ENCODE measurements at places on chromosomes 13 and 19. TPM values are rescaled to one million over a fixed set of nuclear protein-coding genes. Genes with fewer than 3 reads are reported as not detected.

DNA sequence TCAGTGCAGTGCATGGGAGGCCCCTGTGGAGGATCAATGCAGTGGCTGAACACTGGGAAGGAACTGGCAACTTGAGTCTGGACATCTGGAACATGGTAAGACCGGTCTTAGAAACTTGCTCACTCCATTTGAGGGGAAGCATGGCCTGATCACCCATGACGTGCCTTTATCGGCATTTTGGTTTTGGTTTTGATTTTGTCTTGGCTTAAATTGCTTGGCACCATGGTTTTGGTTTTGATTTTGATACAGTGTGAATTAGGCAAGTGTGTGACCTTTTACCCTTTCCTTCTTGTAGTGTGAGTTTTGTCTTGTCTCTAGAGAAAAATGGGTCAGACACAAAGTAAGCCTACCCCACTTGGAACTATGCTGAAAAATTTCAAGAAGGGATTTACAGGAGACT lies 77.3 kb downstream of the ZNF486 start:
- H3K27ac ChIP-seq = no peak overlapping the region
- H3K36me3 ChIP-seq = no peaks in the 10 kb centered on the region
- no peaks in the 10 kb centered on the region for H3K27me3 ChIP-seq
- no peak for DNase-seq
- no peak overlapping the region for H3K4me3 ChIP-seq

- no peaks in the 10 kb centered on the region for H3K27me3 ChIP-seq
- H3K27ac ChIP-seq = no peak overlapping the region
- H3K36me3 ChIP-seq = no peaks in the 10 kb centered on the region
- no peaks in the 10 kb centered on the region for H3K4me1 ChIP-seq
Measured at GRCh38 chr13:31385540-31385939, 185.8 kb downstream of the B3GLCT start.

DNA sequence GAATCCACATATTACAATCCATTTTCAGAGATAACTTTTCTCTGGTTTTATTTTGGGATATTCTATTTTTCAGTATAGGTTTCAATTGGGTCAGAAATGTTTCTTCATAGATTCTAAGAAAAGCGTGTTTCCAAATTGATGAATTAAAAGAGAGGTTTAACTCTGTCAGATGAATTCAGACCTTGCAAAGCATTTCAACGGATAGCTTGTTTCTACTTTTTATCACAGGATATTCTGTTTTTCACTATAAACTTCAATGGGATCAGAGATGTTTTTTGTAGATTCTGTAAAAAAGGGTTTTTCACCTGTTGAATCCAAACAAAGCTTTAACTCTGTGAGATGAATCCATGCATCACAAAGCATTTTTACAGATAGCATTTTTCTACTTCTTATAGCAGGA lies 1498.1 kb downstream of the UQCRFS1 start:
- no peaks in the 10 kb centered on the region for H3K36me3 ChIP-seq
- DNase-seq = no peak
- H3K27ac ChIP-seq = no peak overlapping the region
- H3K4me3 ChIP-seq = no peak overlapping the region

- H3K36me3 ChIP-seq = no peaks in the 10 kb centered on the region
- no peaks in the 10 kb centered on the region for H3K4me1 ChIP-seq
- H3K4me3 ChIP-seq = no peak overlapping the region
- no peaks in the 10 kb centered on the region for H3K27me3 ChIP-seq
Measured at GRCh38 chr19:49954092-49954829, 6.7 kb downstream of the SIGLEC11 start.

GRCh38 chr19:53866865-53867224 lies 838 bp upstream of the MYADM start:
- H3K4me1 ChIP-seq = peaks cover 56% of the 10 kb centered on the region
- no peak for DNase-seq

Gene OR7A5
- not detected for total RNA-seq

Gene NRTN
- not detected for total RNA-seq

Gene ATP1A3
- 14.0 TPM for total RNA-seq

Gene MEF2B
- total RNA-seq = 4.7 TPM

- H3K27ac ChIP-seq = no peak overlapping the region
- no peaks in the 10 kb centered on the region for H3K36me3 ChIP-seq
- H3K4me1 ChIP-seq = peaks cover 51% of the 10 kb centered on the region
Measured at GRCh38 chr19:54282686-54283470, 2.0 kb upstream of the LILRB2 start.

Gene ZNF557
- 10.9 TPM for total RNA-seq

- no peaks in the 10 kb centered on the region for H3K36me3 ChIP-seq
- DNase-seq = no peak
- H3K27ac ChIP-seq = no peak overlapping the region
- H3K27me3 ChIP-seq = no peaks in the 10 kb centered on the region
- H3K4me1 ChIP-seq = no peaks in the 10 kb centered on the region
Measured at GRCh38 chr19:4316956-4317355, 12.6 kb downstream of the FSD1 start.

DNA sequence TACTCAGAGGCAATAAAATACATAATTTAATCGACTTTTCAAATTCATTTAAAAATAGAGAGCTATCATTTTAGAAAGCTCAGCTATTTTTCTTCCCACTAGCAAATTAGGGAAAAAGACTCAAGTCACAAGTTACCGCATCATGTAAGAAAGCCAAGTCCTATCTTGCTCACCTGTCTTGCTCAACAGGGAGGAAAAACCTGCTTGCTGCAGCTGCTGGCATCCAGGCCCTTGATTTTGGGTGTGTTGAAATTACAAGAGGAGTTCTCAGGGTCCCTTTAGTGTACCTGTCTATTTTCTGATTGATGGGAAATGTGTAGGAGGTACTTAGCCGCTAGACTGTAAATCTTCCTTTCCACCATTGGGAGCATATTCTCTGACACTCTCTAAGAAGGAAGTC lies 22.2 kb downstream of the SLC10A2 start:
- H3K4me3 ChIP-seq = no peak overlapping the region
- no peak for DNase-seq
- no peaks in the 10 kb centered on the region for H3K36me3 ChIP-seq
- no peaks in the 10 kb centered on the region for H3K4me1 ChIP-seq
- H3K27ac ChIP-seq = no peak overlapping the region

DNA sequence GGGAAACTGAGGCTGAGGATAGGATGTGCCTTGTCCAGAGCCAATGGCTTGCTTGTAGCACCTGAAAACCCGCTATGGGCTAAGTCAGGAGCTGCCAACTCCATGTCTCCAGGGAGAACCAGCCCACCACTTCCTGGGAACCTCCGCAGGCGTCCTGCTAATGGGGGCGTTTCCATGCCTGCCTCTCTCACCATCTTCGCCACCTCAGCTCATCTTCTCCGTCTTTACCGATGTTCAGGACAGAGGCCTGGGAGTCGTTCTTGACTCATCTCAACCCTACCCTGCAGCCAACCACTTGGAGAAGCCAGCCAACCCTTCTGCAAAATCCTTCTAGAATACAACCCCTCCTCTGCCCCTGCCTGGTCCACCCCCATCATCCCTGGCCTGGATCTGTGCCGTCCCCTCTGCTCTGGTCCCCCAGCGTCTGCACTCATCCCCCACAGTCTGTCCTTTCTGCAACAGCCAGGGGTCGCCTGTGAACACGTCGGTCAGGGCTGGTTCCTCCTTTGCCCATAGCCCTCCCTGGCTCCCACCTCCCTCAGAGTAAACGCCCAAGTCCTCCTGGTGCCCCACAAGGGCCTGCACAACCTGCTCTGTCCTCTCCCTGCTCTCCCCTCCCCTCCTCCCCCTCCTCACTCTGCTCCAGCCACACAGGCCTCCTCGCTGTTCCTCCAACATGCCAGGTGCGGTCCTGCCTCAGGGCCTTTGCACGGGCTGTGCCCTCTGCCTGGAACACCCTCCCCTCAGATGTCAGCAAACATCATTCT lies 31.0 kb downstream of the PTPRS start:
- DNase-seq = no peak
- H3K36me3 ChIP-seq = no peaks in the 10 kb centered on the region
- H3K27ac ChIP-seq = no peak overlapping the region

Gene C13orf46
- total RNA-seq = 23.9 TPM

Gene ZNF547
- total RNA-seq = 1.2 TPM

DNA sequence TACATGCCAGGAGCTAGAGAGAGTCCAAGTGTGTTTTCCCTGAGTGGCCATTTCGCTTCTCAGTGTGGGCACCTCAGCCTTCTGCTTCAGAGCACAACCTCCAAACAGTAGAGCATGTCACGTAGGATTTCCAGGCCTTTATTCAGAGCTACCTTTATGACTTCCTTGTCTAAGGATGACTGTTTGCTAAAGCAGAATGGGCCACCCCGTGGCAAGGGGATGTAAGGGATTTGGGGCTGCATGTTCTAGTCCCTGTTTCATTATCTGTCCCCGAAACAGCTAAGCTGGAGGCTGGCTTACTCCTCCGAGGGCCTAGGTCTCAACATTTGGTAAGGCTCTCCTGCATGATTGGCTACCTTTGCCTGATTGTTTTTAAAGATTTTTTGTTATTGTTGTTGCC lies 6.0 kb downstream of the RNASEH2B start:
- H3K27ac ChIP-seq = peak overlapping the region; percentile 53
- H3K4me1 ChIP-seq = peaks cover 28% of the 10 kb centered on the region

DNA sequence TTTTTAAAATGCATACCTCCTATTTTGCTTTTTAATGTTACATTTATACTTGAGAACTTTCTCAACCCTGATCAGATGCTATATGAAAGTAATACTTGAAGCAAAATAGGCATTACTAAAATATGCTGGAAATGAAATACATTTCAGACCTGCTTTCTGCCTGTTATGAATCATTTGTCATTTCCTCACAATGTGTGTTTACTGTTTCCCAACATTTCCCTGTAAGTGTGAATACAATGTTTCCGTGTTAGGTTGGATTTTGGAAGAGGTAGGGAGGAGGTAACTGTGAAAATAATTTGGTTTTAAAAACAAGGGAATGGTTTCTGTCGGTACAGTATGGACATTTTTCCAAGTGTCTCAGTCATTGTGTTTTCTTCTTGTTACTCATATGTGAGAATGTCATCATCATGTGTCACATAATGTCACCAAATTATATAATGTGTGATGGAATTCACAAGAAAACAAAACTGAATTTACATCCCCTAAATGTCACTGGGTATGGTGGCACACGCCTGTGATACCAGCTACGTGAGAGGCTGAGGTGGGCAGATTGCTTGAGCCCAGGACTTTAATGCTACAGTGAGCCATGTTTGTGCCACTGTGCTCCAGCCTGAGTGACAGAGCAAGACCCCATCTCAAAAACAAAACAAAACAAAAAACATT lies 43.0 kb downstream of the ZAR1L start:
- H3K36me3 ChIP-seq = peaks cover 2% of the 10 kb centered on the region
- DNase-seq = no peak
- H3K4me1 ChIP-seq = no peaks in the 10 kb centered on the region
- H3K27ac ChIP-seq = no peak overlapping the region
- no peaks in the 10 kb centered on the region for H3K27me3 ChIP-seq

DNA sequence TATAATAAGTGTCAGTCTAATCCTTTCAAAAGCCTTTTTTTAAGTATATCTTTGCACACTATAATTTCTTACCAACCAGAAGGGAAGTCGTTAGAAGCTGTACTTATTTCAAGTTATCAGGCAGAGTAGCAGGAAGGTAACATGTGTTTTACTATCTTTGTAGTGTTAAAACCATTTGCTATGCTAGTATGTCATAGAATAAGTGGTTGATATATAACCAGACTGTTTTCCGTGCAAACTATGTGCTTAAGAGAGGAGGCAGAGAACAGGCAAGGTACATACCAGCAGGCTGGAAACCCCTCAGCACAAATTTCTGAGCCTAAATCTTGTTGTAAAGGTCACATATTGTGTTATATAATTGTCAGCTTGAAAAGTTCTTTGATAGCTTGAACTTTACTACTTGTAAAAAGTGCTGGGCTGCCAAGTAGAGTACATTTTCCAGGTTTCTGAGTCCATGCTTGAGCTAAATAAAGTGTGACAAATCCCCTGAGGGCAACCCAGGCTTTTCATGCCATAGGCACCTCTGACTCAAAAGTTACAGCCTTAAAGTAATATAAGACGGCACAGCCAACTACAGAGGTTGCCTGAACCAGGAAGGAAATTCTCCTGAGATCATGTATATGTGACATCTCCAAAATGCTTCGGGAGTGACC lies 1297.4 kb downstream of the PCDH9 start:
- no peaks in the 10 kb centered on the region for H3K4me1 ChIP-seq
- H3K4me3 ChIP-seq = no peak overlapping the region
- no peaks in the 10 kb centered on the region for H3K27me3 ChIP-seq
- no peaks in the 10 kb centered on the region for H3K36me3 ChIP-seq
- H3K27ac ChIP-seq = no peak overlapping the region

GRCh38 chr13:45456196-45456972 lies 8.4 kb upstream of the COG3 start:
- no peaks in the 10 kb centered on the region for H3K27me3 ChIP-seq
- H3K4me1 ChIP-seq = no peaks in the 10 kb centered on the region
- H3K4me3 ChIP-seq = no peak overlapping the region
- no peak overlapping the region for H3K27ac ChIP-seq
- no peak for DNase-seq
- no peaks in the 10 kb centered on the region for H3K36me3 ChIP-seq

GRCh38 chr13:59744747-59745391 lies 418.9 kb downstream of the DIAPH3 start:
- no peaks in the 10 kb centered on the region for H3K27me3 ChIP-seq
- peak overlapping the region; percentile 23 for H3K27ac ChIP-seq
- H3K4me3 ChIP-seq = no peak overlapping the region
- peaks cover 3% of the 10 kb centered on the region for H3K4me1 ChIP-seq

DNA sequence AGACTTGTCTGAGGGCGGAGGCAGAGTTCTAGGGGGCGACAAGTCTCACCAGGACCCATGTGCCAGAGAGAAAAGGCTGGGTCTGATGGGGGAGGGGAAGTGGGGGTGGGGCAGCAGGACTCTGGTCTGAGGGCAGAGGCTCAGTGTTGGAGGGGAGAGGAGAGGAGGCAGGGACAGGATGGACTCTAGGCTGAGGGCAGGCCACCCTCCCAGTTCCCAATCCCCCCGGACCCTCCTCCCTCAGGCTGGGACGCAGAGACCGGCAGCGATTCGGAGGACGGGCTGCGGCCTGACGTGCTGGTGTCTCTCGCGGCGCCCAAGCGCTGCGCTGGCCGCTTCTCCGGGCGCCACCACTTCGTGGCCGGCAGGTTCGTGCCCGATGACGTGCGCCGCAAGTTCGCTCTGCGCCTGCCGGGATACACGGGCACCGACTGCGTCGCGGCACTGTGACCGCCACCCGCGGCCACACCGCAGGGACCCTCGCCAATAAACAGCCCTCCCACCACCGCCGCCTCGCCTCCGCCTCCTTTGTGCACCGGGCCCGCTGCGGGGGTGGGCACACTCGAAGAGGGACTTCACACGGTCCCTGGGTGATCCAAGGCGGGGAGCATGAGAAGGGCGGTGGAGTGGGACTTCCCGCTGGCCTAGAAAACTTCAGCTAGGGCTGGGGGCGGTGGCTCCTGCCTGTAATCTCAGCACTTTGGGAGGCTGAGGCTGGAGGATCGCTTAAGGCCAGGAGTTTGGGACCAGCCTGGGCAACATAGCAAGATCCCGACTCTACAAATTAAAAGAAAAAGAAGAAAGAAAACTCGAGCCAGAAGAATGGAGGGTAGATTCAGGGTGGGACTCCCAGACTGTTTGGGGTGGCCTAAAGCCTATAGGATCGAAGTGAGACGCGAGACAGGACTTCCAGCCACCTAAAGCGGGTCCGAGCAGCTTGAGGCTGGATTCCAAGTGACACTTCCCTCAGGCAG lies 703 bp upstream of the CILP2 start:
- H3K4me1 ChIP-seq = peaks cover 43% of the 10 kb centered on the region
- H3K27ac ChIP-seq = no peak overlapping the region
- H3K27me3 ChIP-seq = peaks cover 16% of the 10 kb centered on the region
- H3K36me3 ChIP-seq = no peaks in the 10 kb centered on the region
- H3K4me3 ChIP-seq = no peak overlapping the region

- H3K36me3 ChIP-seq = no peaks in the 10 kb centered on the region
- no peak overlapping the region for H3K27ac ChIP-seq
- no peak for DNase-seq
- no peak overlapping the region for H3K4me3 ChIP-seq
- no peaks in the 10 kb centered on the region for H3K27me3 ChIP-seq
Measured at GRCh38 chr13:32016631-32017030, 14.9 kb upstream of the FRY start.

Measured in natural killer cell (primary cell).